ENCODE measurements at places on chromosomes 4 and X.

GRCh38 chrX:15059474-15059873, 186.3 kb downstream of the MOSPD2 start:
- no peak for DNase-seq
- no peaks in the 10 kb centered on the region for H3K36me3 ChIP-seq
- H3K4me1 ChIP-seq: no peaks in the 10 kb centered on the region
- no peak overlapping the region for H3K4me3 ChIP-seq

DNA sequence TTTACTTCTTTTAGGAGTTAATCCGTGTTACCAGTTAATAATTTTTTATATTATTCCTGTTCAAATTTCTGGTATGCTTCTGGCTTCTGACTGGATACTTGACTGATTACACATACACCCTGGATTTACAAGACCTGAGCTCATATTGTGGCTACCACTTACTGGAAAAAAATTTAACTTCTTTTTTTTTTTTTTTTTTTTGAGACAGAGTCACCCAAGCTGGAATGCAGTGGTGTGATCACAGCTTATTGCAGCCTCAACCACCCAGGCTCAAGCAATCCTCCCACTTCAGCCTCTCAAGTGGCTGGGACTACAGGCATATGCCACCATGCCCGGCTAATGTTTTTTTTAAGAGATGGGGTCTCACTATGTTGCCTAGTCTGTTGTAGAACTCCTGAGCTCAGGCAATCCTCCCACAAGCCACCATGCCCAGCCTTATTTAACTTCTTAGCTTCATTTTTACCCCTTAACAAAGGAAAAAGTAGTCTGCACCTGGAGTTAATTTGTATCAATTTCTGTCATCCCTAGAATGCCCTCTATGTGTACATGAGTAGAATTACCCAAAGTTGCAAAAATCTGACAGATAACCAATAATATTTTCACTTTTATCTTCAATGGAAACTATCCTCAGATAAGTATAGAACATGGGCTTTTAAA, 50.3 kb downstream of the TMEM165 start:
- no peak overlapping the region for H3K4me3 ChIP-seq
- no peaks in the 10 kb centered on the region for H3K27me3 ChIP-seq
- peaks cover 48% of the 10 kb centered on the region for H3K36me3 ChIP-seq
- no peak overlapping the region for H3K27ac ChIP-seq
- no peak for DNase-seq

GRCh38 chr4:167233685-167234315, 494 bp downstream of the SPOCK3 start:
- peaks cover 18% of the 10 kb centered on the region for H3K4me1 ChIP-seq
- H3K27me3 ChIP-seq: no peaks in the 10 kb centered on the region
- H3K4me3 ChIP-seq: peak overlapping the region; percentile 42

GRCh38 chr4:46399440-46399839, 9.5 kb upstream of the GABRA2 start:
- no peaks in the 10 kb centered on the region for H3K36me3 ChIP-seq
- no peak for DNase-seq
- H3K4me1 ChIP-seq: no peaks in the 10 kb centered on the region
- H3K27ac ChIP-seq: no peak overlapping the region

- H3K4me3 ChIP-seq: no peak overlapping the region
- H3K4me1 ChIP-seq: no peaks in the 10 kb centered on the region
- no peaks in the 10 kb centered on the region for H3K36me3 ChIP-seq
- H3K27ac ChIP-seq: no peak overlapping the region
These were observed 123.9 kb upstream of the PPP3CA start for GRCh38 chr4:101471201-101471600.

- no peaks in the 10 kb centered on the region for H3K36me3 ChIP-seq
- H3K4me3 ChIP-seq: no peak overlapping the region
- H3K27ac ChIP-seq: no peak overlapping the region
- H3K4me1 ChIP-seq: peaks cover 4% of the 10 kb centered on the region
- DNase-seq: no peak
These were observed 4.3 kb upstream of the NSUN7 start for GRCh38 chr4:40745285-40745984.

DNA sequence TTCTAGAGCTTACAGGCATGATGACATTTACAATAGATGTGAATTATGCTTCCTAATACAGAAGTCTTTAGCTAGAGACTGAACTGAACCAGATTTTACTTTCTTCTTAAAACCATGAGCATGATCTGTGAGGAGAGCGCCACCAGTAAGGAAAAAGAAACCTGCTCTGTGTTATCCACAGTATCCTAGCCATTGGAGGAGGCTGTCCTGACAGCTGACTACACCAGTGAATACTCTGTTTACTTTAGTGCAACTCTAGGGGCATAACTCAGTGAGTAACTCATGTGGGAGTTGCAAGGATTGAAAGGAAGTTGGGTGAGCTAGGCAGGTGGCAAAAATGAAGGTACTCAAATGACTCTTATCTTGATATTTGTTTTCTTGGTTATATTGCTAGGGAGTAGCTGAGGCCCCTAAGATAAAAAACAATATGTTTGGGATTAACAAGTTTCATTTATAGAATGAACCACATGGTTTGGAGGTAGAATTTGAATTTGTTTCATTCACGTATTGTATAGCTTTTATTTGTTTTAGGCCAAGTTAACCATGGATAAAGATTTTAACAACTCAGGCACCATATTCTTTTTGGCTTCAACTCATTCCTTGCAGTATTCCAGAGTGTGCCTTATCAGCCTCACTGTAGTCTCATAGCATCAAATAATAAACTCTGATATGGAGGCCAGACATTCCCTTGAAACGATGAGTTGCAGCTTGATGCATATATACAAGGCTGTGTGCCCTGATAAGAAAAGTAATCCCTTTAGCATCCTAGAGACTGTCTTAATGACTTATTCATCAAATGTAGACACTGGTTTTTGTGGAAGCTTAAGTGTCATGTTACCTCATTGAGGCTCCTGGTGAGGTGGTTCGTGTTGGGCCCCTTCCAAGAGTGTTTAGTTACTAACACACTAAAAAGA, 2.5 kb downstream of the BMP3 start:
- no peaks in the 10 kb centered on the region for H3K36me3 ChIP-seq
- H3K27ac ChIP-seq: no peak overlapping the region
- no peak overlapping the region for H3K4me3 ChIP-seq
- peaks cover 14% of the 10 kb centered on the region for H3K4me1 ChIP-seq
- DNase-seq: no peak
- H3K27me3 ChIP-seq: peaks cover 13% of the 10 kb centered on the region

DNA sequence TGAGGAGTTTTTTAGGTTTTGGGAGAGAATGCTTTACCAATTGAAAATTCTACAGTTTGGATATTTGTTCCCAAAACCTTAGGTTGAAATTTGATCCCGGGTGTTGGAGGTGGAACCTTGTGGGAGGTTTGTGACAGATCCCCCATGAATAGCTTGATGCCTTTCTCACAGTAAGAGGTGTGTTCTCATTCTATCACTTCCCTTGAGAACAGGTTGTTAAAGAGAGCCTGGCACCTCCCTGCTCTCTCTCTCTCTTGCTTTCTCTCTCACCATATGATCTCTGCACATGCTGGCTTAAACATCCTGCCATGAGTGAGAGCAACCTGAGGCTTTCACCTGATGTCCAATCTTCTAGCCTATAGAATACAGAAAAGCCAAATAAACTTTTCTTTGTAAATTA, 1475.5 kb upstream of the AGA start:
- H3K27me3 ChIP-seq: no peaks in the 10 kb centered on the region
- no peak overlapping the region for H3K4me3 ChIP-seq
- H3K4me1 ChIP-seq: no peaks in the 10 kb centered on the region
- DNase-seq: no peak
- H3K36me3 ChIP-seq: no peaks in the 10 kb centered on the region

- no peaks in the 10 kb centered on the region for H3K27me3 ChIP-seq
- no peak overlapping the region for H3K4me3 ChIP-seq
- no peaks in the 10 kb centered on the region for H3K36me3 ChIP-seq
- no peak for DNase-seq
- no peaks in the 10 kb centered on the region for H3K4me1 ChIP-seq
These were observed 118.3 kb downstream of the RELL1 start for GRCh38 chr4:37567836-37568235.

GRCh38 chr4:155543126-155543765, 123.4 kb upstream of the GUCY1A1 start:
- no peak for DNase-seq
- no peaks in the 10 kb centered on the region for H3K36me3 ChIP-seq
- H3K4me3 ChIP-seq: no peak overlapping the region
